RPMI7951 (cell line): ENCODE measurements at places on chromosomes 5 and 9. TPM values are rescaled to one million over a fixed set of nuclear protein-coding genes. Genes with fewer than 3 reads are reported as not detected.

UNC5A gene
- 0.10 TPM in 1 of 2 replicates, not detected in the other for total RNA-seq

ZDHHC11 gene
- total RNA-seq, result 0.12 and 0.29 TPM in 2 replicates

SLC36A2 gene
- not detected in 2 replicates for total RNA-seq

COL27A1 gene
- total RNA-seq, result 2.8 and 4.7 TPM in 2 replicates

SNCAIP gene
- total RNA-seq, result not detected in 2 replicates

KIF24 gene
- total RNA-seq, result 6.9 and 7.1 TPM in 2 replicates

CCDC180 gene
- total RNA-seq, result 0.29 and 0.72 TPM in 2 replicates

CDC25C gene
- total RNA-seq, result 24.4 and 28.3 TPM in 2 replicates

PSD2 gene
- not detected in 2 replicates for total RNA-seq

HDHD3 gene
- 5.3 and 10.1 TPM in 2 replicates for total RNA-seq

CHMP5 gene
- total RNA-seq, result 135 and 143 TPM in 2 replicates

IFNB1 gene
- total RNA-seq, result not detected in 2 replicates

STPG3 gene
- not detected in 2 replicates for total RNA-seq

SLC4A9 gene
- total RNA-seq, result not detected in 2 replicates

TLX3 gene
- 0.96 and 1.9 TPM in 2 replicates for total RNA-seq

IL3 gene
- not detected in 2 replicates for total RNA-seq

HTR1A gene
- total RNA-seq, result not detected in 2 replicates

CD74 gene
- 38.7 and 53.3 TPM in 2 replicates for total RNA-seq
